OCI-M1 (cell line): ENCODE measurements at places on chromosomes 2 and 18.
A peak's percentile ranks its signal among the peaks of the same experiment; 100 is the strongest.

DNA sequence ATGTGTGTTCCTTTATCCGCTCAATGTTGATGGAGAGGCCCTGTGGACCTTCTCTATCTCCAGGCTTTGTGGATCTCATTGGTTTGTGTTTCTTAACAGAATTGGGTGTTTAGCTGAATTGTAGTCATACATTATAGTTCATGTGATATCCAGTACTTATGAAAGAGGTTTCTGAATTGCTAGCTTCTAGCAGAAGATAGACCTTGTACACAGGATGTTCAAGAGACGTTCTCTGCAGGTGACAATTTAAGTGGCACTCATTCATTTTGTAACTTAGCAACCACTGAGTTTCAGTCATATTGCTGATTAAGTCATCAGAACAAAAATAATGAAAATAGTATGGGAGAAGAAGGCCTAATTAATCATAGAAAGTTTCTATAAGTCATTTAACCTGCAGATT, 279.2 kb downstream of the ALPK2 start:
- DNase-seq: no peak

GRCh38 chr2:127122361-127123027, 15.5 kb upstream of the BIN1 start:
- no peak for DNase-seq

GRCh38 chr2:200364620-200365019, 58.1 kb downstream of the SPATS2L start:
- DNase-seq: no peak

- DNase-seq: peak; percentile 78
Observed at GRCh38 chr2:95526360-95527341, 42.1 kb upstream of the TRIM43B start.

GRCh38 chr2:45340318-45340717, 270.7 kb downstream of the SRBD1 start:
- DNase-seq: no peak

DNA sequence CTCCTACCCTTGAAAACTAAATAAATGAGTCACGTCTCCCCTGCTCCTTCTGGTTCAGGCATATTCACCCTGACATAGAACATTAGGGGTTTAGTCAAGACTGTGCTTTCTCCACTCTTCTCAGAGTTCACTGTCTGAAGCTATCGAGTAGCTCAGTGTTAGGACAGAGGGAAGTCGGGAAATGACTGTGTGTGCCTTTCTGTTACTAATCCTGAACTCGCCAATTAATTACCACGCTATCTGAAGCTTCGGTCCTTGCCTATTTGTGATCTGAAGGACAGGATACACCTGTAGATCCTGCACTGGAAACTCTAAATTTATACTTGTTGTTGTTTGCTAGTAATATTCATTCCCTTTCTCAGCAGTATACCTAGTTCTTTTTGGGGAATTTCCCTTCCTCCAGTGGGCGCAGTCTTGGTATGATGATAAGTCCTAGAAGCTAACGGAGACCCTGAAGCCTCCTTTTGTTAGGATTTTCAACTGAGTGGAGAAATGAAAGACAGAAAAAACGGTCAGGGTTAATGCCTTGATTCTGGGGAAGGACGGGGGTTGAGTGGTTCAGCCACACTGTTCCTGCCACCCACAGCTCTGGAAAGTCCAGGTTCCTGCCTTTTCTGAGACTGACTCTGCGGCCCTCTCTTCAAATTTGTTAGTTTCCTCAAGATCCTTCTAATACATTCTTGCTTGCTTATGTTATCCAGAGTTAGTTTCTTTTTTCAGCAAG, 218.0 kb downstream of the DLGAP1 start:
- peak; percentile 13 for DNase-seq

GRCh38 chr2:235534678-235535422, 41.0 kb downstream of the AGAP1 start:
- DNase-seq: no peak

DNA sequence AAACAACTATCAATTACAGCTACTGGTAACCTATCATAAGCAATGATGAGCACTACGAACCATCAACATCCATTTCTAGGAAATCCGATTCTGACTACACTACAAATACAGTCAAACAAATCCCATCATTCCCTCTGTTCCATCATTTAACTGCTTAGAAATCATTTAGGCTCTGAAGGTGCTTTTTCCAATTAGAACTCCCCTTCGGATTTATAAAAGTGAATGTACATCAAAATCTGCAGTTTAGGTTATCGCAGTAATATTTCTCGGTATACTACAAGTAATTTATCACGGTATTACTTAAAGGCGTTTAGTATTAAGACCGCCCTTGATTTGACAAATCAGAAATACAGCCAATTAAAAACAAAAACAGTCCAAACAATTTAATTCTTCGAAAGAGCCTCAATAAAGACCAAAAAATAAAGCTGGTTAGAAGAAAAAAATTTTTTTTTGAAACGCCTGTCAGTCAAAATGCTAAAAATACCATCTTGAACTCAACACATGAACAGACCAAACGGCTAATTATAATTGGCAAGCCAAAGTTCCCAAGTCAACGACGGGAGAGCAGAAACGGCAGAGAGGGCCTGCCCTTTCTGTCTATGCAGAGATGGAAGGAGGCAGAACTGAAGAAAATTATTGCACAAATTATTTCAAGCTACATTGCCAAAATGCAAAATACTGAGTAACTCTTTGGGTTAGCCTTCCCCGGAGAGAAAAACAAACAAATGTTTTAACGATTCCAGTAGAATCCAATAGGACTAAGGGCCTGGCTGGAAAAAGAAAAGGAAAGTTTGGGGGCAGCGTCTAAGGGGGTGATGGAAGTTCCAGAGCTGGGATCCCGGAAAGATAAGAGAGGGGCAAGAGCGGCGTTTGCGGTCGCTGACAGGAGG, 1.2 kb downstream of the VPS54 start:
- peak; percentile 56 for DNase-seq

- no peak for DNase-seq
Observed at GRCh38 chr2:165587335-165587938, 117.9 kb downstream of the CSRNP3 start.

GRCh38 chr18:27735117-27735516, 441.8 kb downstream of the CDH2 start:
- DNase-seq: no peak

DNA sequence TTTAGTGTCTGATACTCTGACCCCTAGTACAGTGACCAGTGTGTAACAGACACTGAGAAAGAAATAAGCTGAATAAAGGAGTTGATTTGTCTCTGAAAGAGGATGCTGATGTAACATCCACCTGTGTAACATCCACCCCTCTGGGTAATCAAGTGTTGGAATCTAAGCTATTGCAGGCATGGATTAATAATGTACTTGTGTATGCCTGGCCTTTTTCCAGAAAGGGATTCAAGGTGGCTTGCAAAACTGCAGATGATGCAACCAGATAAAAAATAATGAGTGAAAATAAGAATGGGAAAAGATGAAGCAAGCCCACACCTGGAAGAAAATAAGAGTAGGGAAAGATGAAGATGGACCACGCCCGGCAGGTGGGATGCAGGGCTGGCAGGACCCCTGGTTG, 48.2 kb upstream of the FOXI3 start:
- DNase-seq: no peak

GRCh38 chr2:120754067-120754960, 18.6 kb downstream of the GLI2 start:
- DNase-seq: no peak

- DNase-seq: no peak
Observed at GRCh38 chr2:106342831-106343251, 125.4 kb downstream of the RGPD3 start.

DNA sequence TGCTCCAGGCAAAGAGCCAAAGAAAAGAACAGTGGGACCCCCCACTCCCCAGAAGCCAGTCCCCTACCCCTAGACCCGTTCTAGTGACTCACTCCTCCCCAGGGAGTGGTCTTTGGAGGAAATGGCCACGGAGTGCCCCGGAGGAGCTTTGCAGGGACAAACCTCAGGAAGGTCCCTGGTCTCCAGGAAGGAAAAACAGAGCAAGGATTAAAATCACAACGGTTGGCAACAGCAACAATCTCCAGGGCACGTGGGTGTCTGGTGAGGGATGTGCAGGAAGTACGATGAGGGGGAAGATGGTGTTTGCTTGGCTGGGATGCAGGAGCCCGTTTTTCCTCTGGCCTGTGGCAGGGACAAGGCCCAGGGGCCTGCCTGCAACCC, 135.0 kb downstream of the SMAD2 start:
- no peak for DNase-seq

- DNase-seq: no peak
Observed at GRCh38 chr2:177617849-177618248, 225.3 kb downstream of the AGPS start.

DNA sequence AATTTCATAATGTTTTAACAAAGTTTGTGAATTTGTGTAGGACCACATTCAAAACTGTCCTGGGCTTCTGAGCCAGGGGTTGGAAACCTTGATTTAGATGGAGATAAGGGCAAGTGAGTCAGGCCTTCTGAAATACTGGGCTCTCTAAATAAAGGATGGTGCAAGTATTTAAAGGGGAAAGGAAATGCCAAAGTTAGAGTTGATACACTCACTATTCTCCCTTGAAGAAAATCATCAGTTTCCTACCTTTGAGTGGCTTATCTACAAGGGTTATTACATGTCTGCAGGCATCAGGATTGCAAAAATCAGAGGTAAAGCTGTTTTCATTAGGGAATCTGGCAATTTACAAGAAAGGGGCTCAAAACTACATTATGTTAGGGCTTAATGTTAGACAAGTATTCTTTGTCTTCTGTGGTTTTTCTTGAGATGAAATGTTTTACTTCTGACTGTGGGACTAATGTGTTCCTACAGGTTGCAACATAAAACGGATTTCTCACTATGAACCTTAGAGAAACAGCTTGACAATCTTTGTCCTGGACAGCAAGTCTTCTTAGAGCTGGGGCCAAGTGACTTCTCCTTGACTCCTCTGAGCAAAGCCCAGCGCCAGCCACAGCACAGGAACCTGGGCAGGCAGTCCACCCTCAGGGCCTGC, 31.1 kb downstream of the RNU4ATAC start:
- DNase-seq: no peak

- no peak for DNase-seq
Observed at GRCh38 chr18:22250591-22250996, 81.2 kb downstream of the GATA6 start.

DNA sequence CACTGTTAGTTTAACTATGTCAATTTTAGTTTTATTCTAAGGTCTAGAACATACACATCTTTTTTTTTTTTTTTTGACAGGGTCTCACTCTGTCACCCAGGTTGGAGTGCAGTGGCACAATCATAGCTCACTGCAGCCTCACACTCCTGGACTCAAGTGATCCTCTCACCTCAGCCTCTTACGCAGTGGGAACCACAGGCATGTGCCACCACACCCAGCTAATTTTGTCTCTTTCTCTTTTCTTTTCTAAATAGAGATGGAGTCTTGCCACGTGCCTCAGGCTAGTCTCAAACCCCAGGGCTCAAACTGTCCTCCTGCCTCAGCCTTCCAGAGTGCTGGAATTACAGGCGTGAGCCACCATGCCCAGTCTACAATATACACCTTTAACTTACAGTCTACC, 69.5 kb upstream of the CHRNA1 start:
- DNase-seq: no peak

DNA sequence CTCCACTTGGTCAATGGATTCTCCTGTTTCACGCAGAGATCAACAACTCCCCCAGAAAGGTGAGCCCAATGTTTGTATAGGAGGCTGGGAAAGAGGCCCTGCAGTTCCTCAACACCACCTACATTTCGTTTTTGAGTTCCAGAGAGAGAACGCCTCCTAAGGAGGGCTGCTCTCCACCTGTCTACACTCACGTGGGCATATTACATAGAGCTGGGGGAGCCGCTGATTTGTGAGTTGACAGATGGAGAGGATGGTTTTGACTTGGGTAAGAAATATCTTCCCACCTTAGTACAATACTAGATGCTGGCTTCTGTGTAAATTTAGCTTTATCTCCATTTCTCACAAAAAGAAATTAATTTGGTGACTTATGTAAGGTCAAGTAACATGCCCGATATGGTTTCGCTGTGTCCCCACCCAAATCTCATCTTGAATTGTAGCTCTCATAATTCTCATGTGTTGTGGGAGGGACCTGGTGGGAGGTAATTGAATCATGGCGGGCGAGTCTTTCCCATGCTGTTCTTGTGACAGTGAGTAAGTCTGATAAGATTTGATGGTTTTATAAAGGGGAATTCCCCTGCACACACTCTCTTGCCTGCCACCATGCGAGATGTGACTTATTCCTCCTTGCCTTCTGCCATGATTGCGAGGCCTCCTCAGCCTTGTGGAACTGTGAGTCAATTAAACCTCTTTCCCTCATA, 274.5 kb upstream of the PXDN start:
- DNase-seq: no peak

- DNase-seq: no peak
Observed at GRCh38 chr18:13615432-13615861, 110.9 kb downstream of the FAM210A start.

DNA sequence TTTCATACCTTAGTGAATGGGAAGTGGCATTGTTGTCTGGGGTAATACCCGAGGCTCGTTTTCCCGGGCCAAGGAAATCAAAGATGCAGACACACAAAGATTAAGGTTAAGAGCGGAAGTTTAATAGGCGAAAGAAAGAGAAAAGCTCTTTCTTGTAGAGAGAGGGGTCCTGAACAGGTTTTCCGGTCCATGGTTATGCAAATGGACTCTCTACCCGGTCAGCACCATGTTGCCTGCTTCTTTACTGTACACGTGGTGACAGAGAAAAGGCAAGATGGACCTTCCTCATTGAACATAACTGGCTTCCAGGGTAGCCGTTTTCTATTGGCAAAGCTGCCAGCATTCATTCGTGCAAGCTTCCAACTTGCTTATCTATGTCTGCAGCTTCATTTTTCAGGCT, 2063.5 kb downstream of the SUCLG1 start:
- peak; percentile 24 for DNase-seq

DNA sequence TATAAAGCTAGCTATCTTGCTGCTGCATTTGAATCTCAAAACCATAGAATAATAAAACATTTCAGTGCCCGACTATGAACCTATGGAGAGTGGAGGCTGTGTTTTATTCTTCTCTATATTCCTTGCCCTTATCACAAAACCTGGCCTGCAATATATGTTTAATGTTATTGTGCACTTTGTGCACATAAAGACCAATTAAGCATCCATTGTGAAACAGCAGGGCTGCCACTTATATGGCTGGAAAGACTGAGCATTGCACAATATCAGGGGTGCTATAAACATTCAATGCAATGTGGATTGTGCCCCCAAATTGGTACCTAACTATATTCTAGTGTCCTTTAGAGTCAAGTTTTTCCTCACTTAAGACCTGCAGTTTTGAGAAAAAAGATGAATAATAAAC, 83.2 kb downstream of the RDH14 start:
- no peak for DNase-seq

DNA sequence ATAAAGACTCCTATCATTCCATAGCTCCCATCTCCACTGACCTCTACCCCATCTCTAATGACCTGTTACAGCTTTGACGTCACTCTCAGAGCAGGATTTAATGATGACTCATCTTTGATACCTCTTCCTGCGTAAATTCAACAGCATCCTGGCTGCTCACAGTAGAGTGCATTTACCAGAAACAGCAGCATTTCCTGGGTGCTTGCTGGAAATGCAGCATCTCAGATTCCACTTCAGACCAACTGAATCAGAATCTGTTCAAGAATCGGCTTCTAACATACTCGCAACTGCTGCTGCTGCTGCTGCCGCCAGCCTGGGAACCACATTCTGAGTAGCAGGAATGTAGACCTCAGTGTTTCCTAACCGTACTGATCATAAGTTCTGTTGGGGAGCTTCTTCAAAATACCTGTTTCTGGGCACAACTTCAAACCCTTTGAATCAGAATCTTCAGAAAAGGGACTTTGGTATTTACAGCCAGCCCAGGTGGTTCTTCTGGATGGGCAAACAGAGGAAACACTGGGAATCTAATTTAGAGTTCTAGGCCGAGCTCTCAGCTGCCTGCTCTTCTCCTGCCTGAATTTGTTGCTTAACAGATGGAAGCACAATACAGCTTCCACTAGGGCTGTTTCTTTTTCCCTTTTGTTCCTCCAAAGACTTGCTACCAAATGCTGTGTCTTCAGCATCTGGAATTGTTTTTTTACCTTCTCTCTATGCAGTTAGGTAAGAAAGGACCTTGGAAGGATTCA, 241.4 kb downstream of the NCKAP5 start:
- no peak for DNase-seq
